Globus pallidus (tissue), 1 donor: ENCODE measurements at places on chromosomes 16 and 17.

DNA sequence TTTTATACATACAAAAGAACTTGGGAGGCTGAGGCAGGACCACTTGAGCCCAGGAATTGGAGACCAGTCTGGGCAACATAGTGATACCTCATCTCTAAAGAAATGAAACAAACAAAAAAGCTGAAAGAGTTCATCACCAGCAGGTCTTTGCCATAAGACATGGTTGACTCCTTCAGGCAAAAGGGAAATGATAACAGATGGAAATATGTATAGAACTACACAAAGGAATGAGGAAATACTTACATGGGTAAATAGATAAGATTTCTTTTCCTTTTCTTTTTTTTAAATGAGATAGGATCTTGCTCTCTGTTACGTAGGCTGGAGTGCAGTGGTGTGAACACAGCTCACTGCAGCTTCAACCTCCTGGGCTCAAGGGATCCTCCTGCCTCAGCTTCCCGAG, 165.3 kb downstream of the PARN start:
- no peak for DNase-seq

DNA sequence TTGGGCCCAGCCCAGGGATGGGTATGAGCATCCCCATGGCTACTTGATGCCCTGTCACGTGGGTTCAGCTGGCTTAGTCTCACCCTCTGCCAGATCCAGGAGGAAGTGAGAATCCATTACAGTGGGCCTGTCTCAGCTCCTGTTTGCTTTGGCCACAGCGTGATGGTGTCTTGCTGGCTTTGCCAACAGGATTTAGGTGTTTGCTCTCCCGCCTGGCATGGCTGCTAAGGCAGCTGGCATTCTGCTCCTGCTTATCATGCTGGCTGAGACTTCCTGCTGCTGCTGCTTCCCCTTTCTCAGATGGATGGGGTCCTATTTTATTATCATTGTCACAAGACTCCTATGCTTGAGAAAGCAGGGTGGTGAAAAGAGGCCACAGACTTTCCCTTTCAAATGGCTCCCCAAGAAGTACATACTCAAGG, 28.3 kb upstream of the HOXB13 start:
- no peak for DNase-seq

DNA sequence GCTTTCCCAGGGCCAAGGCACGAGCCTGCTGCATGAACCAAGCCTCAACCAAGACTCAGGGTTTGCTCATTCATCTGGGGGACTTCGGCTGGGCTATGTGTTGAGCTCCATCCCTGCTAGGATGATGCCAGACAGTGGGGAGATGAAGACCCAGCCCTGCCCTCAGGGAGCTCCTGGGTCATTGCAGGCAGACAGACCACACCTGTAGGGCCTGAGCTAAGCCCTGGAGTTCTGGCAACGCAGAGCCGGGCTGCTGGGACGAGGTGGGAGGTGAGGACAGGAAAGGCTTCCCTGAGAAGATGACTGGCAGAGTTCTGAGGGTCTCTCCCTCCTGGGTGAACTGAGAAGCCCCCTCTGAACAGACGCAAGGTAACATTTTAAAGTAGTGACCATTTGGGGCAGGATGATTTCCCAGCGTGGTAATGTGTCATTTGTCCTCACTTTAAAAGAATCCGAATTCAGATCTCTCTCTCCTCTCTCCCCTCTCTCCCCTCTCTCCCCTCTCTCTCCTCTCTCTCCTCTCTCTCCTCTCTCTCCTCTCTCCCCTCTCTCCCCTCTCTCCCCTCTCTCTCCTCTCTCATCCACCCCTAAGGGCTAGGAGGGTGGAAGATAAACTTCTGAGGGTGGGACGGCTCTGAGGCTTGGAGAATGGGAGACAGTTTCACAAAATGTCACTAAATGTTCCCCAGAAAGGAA, 98.4 kb downstream of the MGAT5B start:
- no peak for DNase-seq

DNA sequence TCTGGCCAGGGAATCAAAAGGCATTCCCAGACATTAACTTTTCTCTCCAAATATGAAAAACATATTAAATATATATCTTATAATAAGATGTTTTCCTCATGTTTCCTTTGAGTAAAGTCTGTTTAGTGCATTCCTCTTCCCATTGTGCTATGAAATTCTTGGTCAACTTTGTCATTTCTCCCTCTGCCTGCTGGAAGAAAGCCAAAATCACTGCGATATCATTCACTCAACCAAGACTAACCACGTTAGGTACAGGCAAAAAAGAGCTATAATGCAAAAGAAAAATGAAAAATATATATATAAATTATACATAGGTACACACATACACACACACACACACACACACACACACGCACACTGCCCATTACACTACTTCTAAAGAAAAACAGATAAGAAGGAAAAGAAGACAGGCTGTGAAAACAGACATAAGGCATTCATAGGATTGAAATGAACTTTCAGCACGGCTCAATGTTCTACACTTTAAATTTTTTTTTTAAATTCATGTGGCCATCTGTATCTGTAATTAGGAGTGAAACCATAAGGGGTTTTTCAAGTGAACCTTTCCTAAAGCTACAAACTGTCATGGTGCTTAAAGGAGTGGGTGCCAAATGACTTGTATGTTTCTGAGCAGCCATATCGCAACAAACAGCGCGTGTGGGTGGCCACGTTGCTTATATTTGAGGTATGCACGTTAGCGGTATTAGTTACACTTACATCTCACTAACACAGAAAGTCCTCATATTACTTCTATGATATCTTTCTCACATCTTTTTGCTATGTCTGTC, 71.6 kb upstream of the PSMD7 start:
- DNase-seq = no peak

DNA sequence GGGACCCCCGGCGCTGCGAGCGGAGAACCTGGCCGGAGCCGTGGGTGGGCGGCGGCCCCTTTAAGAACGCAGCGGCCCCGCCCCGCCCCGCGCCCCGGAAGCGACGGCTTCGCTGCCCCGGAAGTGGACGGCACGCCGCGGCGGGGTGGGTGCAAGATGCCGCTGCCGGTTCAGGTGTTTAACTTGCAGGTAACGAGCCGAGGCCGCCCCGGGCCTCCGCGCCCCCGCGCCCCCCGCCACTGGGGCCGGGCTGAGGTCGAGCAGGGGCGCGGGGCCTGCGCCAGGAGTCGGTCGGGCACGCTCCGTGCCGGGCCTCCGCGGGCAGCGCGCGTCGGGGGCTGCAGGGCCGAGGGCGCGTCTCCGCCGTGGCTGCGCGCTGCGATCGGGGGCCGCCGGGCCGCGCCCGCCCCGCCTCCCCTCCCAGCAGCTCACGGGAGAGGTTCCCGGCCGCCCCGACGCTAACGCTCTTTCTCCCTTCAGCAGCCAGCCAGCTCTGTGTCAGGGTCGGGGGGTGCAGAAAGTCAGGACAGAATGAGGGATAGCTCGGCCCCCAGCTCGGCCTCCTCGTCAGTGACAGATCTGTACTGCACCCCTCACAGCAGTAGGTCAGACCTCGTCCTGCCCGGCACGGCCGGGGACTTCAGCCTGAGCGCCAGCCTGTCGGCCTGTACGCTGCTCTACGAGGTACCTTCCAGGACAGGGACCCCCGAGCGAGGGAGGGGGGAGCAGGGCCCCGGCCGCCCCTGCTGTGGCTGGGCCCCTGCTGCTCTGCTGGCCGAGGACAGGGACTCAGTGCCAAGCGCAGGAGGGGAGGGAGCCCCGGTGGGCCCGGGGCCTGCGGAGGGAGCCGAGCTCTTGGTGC, at the start of the genes GPS1 and RFNG:
Gene GPS1 (plus strand): TSS at position 123 of the 862 bp plus-strand sequence. CDS start 34 bp downstream, at position 157.
Gene RFNG (minus strand): TSS at position 36 of the 862 bp plus-strand sequence. CDS start 45 bp downstream, outside the sequence.
- DNase-seq = peak; percentile 60

GRCh38 chr17:17077861-17078732, 35.8 kb downstream of the MPRIP start:
- DNase-seq = no peak

- no peak for DNase-seq
Measured at GRCh38 chr16:82628088-82628423, 1.3 kb downstream of the CDH13 start.

DNA sequence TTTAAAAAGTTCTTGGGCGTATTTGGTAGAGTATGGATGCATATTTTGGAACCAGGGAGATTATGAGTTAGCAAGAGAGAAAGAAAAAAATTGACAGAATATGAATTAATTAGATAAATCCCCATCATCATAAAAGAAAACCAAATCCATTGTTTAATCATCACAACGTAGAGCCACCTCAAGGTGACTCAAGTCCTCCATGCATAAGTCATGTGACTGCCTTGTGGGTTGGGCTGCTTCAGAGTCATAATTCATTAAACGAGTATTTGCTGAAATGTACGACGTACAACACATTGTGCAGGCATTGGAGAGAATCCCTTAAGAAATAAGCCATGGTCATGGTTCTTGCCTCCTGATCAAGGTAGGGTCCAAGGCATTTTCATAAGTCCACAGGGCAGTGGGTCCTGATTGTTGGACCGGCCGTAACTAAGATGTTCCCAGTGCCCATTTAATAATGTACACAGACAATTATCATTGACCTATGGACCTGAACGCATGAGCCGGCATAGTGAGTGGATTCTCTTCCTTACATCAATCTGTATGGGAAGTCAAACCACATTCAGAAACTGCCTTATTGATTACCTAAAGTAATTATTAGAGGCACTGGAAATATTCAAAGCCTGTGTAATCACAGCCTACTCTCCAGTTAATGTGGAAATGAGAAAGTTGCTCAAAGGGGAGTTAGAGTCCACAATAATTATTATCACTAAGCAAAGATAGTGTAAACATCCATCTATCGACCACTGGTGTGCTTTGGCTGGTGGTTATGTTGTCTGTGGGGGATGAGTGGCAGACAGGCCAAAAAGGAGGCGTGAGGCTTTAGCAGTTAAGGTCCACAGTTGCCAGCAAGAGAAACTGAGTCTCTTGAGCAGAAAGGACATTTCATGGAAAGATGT, 165.4 kb downstream of the PITPNC1 start:
- DNase-seq = no peak

- no peak for DNase-seq
Measured at GRCh38 chr17:46958041-46958591, 20.9 kb downstream of the RPRML start.

GRCh38 chr17:44969144-44969780, 1.2 kb upstream of the C1QL1 start:
- no peak for DNase-seq

DNA sequence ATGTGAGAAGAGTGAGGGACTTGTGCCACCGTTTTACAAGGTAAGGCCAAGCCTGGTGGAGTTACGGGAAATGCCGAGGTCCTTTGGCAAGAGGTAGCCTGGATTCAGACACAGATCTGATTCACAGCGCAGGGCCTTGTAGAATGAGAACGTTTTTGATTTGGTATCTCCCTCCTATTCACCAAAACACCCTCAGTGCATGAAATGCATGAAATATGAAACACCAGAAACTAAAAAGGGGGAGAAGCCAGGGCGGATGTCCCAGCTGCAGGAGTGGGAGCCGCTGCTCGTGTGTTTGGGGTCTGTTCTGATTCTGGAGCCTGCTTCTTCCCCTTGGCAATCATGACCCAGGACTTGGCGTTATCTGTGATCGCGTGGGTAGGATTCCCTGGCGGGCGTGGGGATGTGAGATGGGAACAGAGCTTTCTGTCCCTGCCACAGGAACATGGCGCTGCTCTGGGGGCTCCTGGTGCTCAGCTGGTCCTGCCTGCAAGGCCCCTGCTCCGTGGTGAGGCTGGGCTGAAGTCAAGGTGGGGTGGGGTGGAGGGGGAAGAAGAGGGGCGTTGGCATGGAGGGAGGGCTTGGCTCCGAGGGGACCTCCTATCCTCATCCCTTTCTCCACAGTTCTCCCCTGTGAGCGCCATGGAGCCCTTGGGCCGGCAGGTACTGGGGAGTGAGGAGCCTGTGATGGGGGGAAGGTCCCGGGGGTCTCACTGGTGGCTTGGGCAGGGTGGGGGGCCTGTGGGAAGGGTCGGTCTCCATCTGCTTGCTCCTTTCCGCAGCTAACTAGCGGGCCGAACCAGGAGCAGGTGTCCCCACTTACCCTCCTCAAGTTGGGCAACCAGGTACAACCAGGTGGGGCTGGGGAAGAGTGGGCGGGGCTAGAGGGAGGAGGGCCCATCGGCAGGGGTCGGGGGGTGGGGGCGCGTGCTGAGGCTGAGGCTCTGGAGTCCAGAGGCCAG, 2.2 kb downstream of the SERPINF2 start:
- DNase-seq = no peak

DNA sequence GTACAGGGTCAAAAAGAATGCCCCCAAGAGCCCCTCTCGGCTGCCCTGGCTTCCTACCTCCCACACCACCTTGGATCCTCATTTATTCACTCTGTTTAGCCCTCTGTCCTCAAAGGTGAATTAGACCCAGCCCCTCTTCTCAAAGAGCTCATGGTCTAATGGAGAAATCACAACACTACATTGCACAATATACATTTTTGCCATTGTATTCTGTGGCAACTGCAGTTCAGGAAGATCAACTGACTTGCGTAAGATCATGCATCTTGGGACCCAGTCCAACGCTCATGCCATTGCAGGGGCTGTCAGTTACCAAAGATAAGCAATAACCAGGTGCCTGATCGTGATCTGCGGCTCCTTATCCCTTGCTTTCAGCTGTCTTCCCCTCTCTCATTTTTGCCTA, 1.4 kb downstream of the KRT38 start:
- DNase-seq = no peak

GRCh38 chr16:25124503-25124902, 13.0 kb downstream of the LCMT1 start:
- no peak for DNase-seq

- DNase-seq = no peak
Measured at GRCh38 chr17:80611816-80612215, 67.2 kb downstream of the RPTOR start.

- DNase-seq = no peak
Measured at GRCh38 chr17:67098006-67098405, 53.7 kb downstream of the CACNG1 start.

DNA sequence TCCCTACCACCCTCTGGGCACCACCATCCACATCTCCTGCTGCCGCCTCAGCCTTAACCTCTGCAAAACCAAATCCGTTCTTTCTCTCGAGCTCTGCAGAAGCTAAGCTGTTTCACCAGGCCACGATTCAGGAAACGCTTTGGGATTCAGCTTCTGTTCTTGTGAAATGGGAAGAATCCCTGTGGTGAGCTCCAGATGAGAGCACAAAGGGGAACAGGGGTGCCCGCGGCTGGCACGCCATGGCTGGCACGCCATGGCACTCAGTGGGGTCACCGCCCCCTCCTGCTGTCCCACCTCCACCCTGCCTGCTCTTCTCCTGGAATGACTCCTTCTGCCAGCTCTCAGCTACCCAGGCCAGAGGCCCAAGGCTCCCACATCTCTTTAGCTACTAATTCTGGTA, 5.7 kb downstream of the QPRT start:
- DNase-seq = no peak
